ENCODE measurements at places on chromosomes 5 and 9.

- no peaks in the 10 kb centered on the region for H3K4me1 ChIP-seq
- no peak for DNase-seq
- no peak overlapping the region for H3K4me3 ChIP-seq
- H3K27me3 ChIP-seq = no peaks in the 10 kb centered on the region
- H3K27ac ChIP-seq = no peak overlapping the region
Observed at GRCh38 chr5:421287-421880, 21.6 kb upstream of the EXOC3 start.

DNA sequence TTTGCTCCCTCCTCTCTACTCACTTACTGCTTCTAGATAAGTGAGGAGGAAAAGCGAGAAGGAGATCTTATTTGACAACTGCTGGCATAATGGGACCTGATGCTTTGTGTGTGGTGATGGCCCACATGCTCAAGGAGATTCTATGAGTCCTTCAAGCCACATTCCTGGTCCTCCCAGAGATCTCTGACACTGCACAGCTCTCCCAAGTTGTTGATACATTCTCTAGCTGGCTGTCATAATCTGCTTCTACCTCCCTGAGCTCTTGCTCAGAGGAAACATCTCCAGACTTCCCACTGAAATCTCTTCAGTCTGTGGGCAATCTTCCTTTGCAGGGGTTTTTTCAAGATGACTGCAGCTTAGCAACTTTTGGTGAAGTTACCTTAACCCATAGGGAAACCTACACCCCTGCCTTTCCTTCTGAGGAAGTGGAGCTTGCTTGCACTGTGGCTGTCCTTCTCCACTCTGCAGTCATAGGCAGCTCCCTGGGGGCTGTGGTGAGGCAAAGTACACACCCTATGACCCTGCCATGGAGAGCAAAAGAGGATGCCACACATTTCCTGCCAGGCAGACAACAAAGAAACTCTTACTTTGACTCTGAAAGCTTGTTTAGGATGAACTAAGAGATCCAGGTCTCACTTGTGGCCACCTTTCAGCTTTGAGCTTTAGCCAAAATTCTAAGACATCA lies 163.8 kb downstream of the TMEM38B start:
- no peak overlapping the region for H3K4me3 ChIP-seq
- no peak overlapping the region for H3K27ac ChIP-seq
- H3K36me3 ChIP-seq = no peaks in the 10 kb centered on the region
- no peaks in the 10 kb centered on the region for H3K27me3 ChIP-seq
- no peaks in the 10 kb centered on the region for H3K4me1 ChIP-seq

- no peaks in the 10 kb centered on the region for H3K36me3 ChIP-seq
- no peak overlapping the region for H3K27ac ChIP-seq
- H3K27me3 ChIP-seq = no peaks in the 10 kb centered on the region
- H3K4me1 ChIP-seq = peaks cover 9% of the 10 kb centered on the region
Observed at GRCh38 chr9:6054280-6055099, 39.1 kb upstream of the RANBP6 start.

GRCh38 chr9:112295174-112295573 lies 38.2 kb downstream of the PTBP3 start:
- H3K36me3 ChIP-seq = no peaks in the 10 kb centered on the region
- no peak overlapping the region for H3K27ac ChIP-seq
- peaks cover 13% of the 10 kb centered on the region for H3K4me1 ChIP-seq
- no peak for DNase-seq
- no peaks in the 10 kb centered on the region for H3K27me3 ChIP-seq

DNA sequence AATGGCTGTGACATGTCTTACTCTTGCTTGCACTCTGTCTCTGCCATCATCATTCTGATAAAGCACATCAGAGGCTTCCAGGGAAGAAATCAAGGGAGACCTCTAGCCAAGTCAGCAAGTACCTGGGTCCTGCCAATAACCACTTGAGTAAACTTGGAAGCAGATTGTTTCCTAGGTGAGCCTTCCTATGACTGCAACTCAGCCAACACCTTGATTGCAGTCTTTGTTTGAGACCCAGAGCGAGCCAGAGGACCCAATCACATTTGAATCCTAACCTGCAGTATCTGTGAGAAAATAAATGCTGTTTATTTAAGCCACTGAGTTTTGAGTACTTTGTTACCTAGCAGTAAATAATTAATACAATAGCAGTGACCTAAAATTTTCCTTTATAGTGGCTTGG lies 356.8 kb upstream of the CHD1 start:
- DNase-seq = no peak
- no peaks in the 10 kb centered on the region for H3K36me3 ChIP-seq
- no peak overlapping the region for H3K27ac ChIP-seq
- H3K4me3 ChIP-seq = no peak overlapping the region

- H3K36me3 ChIP-seq = no peaks in the 10 kb centered on the region
- no peak overlapping the region for H3K4me3 ChIP-seq
- no peaks in the 10 kb centered on the region for H3K27me3 ChIP-seq
Observed at GRCh38 chr9:114921171-114921570, 9.2 kb downstream of the TNFSF8 start.

- no peak overlapping the region for H3K27ac ChIP-seq
- peak; percentile 50 for DNase-seq
- peaks cover 28% of the 10 kb centered on the region for H3K4me1 ChIP-seq
- no peaks in the 10 kb centered on the region for H3K27me3 ChIP-seq
- no peaks in the 10 kb centered on the region for H3K36me3 ChIP-seq
Observed at GRCh38 chr9:79617395-79617794, 45.6 kb downstream of the TLE4 start.

DNA sequence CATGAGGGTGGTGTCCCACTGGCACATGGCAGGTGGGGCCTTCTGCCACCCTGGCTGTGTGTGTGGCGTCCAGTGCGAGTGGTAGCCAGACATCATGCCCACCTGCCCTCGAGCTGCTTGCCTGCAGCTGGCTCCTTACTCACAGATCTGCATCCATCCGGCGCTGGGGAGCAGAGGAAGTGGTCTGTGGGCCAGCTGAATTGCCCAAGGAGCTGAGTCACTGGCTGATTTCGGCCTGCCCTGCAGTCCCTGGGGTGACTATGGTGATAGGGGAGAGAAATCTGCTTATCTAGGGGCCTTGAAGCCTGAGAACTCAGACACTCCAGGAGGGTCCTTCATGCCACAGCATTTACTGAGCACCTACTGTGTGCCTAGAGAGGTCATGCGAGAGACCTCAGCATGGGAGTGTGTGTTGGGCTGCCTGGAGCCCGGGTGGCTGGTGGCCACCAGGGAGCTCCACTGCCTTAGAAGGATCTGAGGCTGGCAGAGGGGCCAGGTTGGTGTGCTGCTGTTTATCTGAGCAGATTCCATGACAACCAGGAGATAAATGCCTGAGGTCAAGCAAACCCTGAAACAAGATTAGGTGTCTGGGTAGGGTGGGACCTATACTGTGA lies 57.1 kb downstream of the SLC22A5 start:
- no peaks in the 10 kb centered on the region for H3K36me3 ChIP-seq
- no peaks in the 10 kb centered on the region for H3K27me3 ChIP-seq
- peaks cover 100% of the 10 kb centered on the region for H3K4me1 ChIP-seq
- H3K4me3 ChIP-seq = no peak overlapping the region

GRCh38 chr9:78213712-78214111 lies 22.2 kb upstream of the CEP78 start:
- no peak overlapping the region for H3K27ac ChIP-seq
- peaks cover 6% of the 10 kb centered on the region for H3K4me1 ChIP-seq
- no peak for DNase-seq
- no peaks in the 10 kb centered on the region for H3K36me3 ChIP-seq

GRCh38 chr5:30401479-30402058 lies 791.9 kb upstream of the CDH6 start:
- H3K36me3 ChIP-seq = no peaks in the 10 kb centered on the region
- no peak overlapping the region for H3K27ac ChIP-seq
- H3K4me1 ChIP-seq = no peaks in the 10 kb centered on the region
- peak; percentile 28 for DNase-seq
- no peak overlapping the region for H3K4me3 ChIP-seq

DNA sequence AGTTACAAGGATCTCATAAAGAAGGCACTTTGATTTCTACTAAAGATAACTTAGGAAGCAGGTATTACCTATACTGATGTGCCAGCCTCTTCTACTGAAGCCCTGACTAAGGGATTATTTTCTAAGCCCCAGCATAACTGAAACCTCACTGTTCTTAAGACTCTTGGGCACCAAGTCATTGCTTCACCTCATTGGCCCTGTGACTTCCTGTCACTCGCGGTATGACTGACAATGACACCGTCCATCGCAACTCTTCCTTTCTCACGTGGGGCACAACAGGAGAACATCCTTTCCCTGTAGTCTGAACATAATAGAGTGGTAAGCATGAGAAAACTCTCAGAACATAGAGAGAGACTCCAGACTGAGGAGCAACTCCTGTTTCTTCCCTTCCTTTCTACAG lies 6.4 kb downstream of the OR2V2 start:
- no peak overlapping the region for H3K27ac ChIP-seq
- H3K27me3 ChIP-seq = no peaks in the 10 kb centered on the region
- DNase-seq = no peak

DNA sequence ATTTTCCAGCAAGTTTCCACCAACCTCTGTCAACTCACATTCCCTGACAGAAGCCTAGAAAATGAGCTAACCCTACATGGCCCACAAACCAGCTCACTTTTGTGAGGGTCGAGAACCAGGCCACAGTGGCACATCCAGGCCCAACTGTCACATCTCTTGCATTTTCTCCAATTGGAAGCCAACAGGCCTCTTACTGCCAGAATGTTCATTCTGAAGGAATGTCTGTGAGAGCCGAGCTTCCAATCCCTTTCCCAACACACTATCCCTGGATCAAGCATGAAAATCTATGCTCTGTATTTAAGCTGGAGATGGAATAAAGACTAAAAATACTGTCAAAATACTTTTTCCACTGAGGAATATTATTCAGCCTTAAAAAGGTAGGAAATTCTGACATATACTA lies 20.0 kb downstream of the MARCHF3 start:
- no peaks in the 10 kb centered on the region for H3K4me1 ChIP-seq
- H3K27ac ChIP-seq = no peak overlapping the region
- no peak overlapping the region for H3K4me3 ChIP-seq
- no peaks in the 10 kb centered on the region for H3K27me3 ChIP-seq
- H3K36me3 ChIP-seq = no peaks in the 10 kb centered on the region

DNA sequence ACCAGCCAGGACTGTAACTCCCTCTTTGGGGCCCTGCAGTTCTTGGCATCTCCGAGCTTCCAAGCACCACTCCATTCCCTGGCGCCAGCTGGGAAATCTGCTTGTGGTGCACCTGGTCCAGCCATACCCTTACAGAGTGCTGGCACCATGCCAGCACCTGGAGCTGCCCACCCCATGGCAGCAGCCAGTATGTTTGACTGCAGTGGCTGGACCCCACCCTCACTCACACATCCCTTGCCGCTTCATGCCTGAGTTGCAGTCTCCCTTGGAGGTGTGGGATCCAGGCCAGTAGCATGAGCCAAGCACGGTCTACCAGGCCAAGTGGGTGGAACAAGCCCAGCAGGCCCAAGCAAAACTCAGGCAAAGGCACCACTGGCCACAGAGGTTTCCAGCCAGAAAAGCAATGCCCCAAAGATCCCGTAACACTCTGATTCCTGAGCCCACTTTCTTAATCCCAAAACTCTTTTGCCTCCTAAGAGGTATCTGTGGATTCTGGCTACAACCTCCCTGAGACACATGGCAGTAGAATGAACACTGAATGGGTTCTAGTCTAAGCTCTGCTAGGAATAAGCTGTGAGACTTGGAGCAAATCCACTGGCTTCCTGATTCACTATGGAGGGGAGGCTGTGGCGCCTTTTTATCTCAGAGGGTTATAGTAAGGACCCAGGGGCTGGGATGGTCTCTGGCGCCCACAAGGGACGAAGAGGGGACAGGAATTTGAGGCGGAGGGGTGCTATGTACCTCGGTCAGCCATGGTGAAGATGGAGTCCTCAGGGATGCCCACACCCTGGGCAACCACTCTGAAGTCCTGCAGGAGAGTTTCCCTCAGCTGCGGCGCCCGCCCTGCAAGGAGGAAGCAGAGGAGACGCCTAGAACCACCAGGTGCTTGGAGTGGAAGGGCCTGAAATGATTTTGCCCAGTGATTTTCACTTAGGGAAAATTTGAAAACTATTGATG lies 5.6 kb downstream of the AMBP start:
- H3K27ac ChIP-seq = no peak overlapping the region
- H3K27me3 ChIP-seq = peaks cover 13% of the 10 kb centered on the region
- DNase-seq = peak; percentile 40
- no peak overlapping the region for H3K4me3 ChIP-seq
- H3K4me1 ChIP-seq = no peaks in the 10 kb centered on the region

DNA sequence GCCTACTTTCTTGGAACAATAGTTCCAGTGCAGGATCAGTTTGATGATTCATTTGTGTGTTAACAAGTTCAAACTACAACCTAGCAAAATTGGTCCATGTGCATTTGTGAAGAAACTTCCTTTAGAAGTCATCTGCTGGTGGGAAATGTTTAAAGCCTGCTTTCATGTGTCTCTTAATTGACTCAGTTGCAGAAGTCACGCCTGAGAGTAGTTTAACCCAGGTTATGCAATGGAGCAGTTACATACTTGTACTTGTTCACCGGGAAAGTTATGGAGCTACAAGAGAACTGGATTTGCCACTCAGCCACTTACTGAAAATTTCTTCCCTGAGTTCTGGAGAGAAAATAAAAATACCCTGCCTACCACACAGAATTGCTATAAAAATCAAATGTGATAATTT lies 1397.8 kb downstream of the PTPRD start:
- H3K27me3 ChIP-seq = no peaks in the 10 kb centered on the region
- peak; percentile 7 for DNase-seq
- H3K27ac ChIP-seq = no peak overlapping the region
- no peaks in the 10 kb centered on the region for H3K36me3 ChIP-seq
- no peaks in the 10 kb centered on the region for H3K4me1 ChIP-seq

GRCh38 chr9:70589571-70590314 lies 175.3 kb upstream of the KLF9 start:
- H3K4me3 ChIP-seq = no peak overlapping the region

DNA sequence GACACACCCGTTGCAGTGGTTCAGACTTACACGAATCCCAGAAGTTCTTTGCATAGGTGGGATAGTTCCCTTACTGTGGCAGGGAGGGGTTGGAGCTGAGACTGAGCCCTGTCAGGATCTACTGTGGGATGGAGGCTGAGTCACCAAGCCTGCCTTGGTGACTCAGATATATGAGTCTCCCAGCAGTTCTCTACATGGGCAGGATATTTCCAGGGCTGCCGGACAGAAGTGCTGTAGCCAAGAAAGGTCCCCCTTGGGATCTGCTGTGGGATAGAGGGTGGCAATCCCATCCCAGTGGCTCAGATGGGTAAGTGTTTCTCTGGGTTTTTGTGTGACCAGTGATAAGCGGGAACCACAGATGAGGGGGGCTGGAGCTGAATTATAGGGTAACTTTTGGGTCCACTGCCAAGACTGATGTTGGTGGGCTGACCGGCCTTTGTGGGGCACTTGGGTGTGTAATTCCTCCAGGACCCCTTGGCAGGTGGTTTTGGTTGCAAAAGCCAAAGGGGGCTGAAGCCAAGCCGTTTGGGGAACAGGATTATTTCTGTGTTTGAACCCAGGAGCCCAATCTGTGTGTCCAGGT lies 18.7 kb downstream of the XRCC4 start:
- no peak for DNase-seq
- H3K4me3 ChIP-seq = no peak overlapping the region
- H3K27me3 ChIP-seq = no peaks in the 10 kb centered on the region
- H3K36me3 ChIP-seq = no peaks in the 10 kb centered on the region

- no peaks in the 10 kb centered on the region for H3K27me3 ChIP-seq
- no peak overlapping the region for H3K4me3 ChIP-seq
- no peak for DNase-seq
- no peaks in the 10 kb centered on the region for H3K4me1 ChIP-seq
Observed at GRCh38 chr5:126471875-126472537, 48.8 kb downstream of the GRAMD2B start.

All from left lung (tissue), 14 donors.